ENCODE measurements at places on chromosomes 5 and 9.

GRCh38 chr9:13597427-13597826, 317.9 kb upstream of the MPDZ start:
- no peak for DNase-seq

DNA sequence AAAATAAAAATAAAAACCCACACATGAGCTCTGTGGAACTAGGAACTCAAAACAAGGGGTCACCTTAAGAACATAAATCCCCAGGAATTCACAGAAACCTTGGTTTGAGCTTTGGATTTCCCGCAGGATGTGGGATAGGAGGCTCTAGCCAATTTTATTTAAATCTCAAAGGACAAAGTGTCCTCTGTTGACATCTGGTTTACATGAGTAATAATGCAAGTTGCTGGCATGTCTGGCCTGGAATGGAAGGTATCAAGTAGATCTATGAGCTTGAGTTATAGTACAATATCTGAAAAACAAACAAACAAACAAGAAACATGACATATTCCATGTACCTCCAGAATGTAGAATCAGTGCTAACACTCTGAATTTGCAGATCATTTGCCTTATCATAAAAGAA, 94.2 kb upstream of the SLIT3 start:
- DNase-seq, result no peak

- DNase-seq, result no peak
Observed at GRCh38 chr5:125026867-125027731, 280.7 kb upstream of the ZNF608 start.

DNA sequence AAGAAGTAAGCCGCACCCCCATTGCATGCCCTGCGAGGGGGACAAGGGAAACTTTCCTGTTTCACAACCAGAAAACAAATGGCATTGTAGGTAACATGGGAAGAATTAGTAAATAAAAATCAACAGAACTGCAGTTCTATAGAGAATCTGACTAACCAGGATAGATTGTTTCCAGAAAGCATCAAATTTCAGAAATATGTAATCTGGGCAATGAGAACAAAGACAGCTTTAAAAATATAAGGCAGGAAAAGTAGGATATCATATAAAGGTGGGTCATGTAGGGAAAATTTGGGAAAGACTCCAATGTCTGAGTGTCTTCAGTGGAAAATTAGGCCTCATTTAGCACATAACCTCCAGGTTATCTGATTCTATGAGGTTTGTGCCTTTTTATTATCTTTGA, 58.3 kb upstream of the RANBP6 start:
- DNase-seq, result no peak

DNA sequence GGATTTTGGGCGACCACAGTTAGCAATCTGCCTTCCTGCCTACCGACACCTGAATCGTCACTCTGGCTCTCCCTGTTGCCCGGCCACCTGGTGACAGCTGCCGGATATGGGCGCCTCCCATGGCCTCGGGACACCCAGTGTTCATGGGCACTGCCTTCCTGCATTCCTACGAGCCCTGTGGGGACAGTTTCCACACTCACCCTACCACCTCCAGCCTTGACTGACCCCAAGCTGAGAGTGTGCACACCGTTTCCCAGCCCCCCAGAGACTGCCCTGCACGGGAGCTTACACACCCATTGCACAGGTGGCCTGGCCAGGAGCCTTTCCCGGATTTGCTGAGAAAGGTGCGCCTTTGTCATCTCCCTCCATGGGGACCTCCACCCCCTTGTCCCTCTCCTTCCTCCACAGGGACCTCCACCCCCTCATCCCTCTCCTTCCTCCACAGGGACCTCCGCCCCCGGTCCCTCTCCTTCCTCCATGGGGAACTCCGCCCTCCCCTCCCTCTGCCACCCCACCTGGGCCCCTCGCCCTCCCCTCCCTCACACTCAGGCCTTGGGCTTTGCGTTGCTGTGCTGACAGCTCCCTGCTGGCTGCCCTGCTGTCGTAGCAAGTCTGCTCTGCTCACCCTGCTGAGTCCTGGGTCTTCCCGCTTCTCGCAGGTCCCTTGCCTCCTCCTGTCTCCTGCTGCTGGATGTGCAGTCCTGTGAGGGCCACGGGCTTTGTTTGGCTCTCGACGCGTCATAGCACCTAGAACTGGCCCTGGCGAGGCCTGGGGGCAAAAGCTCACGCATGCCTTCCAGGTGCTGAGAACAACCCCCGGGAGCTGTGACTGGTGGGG, 48.4 kb downstream of the MRPL36 start:
- DNase-seq, result no peak

- no peak for DNase-seq
Observed at GRCh38 chr9:25814023-25814422, 135.8 kb upstream of the TUSC1 start.
